Activated CD4-positive, alpha-beta T cell treated with anti-CD3 and anti-CD28 coated beads for 24 hours (primary cell): ENCODE measurements at places on chromosomes 1 and 21.

- DNase-seq = no peak
These were observed at the start of gene F11R for GRCh38 chr1:161020509-161021164. Gene F11R (minus strand): TSS chr1:161021152. CDS start chr1:161021073, 79 bp downstream.

DNA sequence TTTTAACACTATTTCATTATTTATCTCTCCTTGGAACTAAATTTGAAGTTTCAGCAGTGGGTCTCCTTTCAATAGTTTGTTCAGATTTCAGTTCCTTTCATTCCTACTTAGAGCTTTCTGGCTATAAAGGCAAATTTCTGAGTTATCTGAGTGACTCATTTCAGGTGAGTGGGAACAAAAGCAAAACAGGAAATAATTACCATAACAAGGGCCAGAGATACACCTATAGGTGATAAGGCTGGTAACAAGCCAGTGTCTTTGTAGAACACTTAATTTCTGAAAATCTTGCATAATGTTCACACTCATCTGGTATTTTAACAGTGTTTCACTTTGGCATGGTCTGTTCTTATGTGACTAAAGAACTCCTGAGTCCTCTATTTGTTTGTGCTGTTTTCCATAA is 64.5 kb upstream of the PRRC2C start:
- DNase-seq = no peak

- DNase-seq = no peak
These were observed 2.0 kb downstream of the UBE2Q1 start for GRCh38 chr1:154556422-154556821.

GRCh38 chr1:38991638-38992411 is 749 bp downstream of the AKIRIN1 start:
- DNase-seq = no peak

DNA sequence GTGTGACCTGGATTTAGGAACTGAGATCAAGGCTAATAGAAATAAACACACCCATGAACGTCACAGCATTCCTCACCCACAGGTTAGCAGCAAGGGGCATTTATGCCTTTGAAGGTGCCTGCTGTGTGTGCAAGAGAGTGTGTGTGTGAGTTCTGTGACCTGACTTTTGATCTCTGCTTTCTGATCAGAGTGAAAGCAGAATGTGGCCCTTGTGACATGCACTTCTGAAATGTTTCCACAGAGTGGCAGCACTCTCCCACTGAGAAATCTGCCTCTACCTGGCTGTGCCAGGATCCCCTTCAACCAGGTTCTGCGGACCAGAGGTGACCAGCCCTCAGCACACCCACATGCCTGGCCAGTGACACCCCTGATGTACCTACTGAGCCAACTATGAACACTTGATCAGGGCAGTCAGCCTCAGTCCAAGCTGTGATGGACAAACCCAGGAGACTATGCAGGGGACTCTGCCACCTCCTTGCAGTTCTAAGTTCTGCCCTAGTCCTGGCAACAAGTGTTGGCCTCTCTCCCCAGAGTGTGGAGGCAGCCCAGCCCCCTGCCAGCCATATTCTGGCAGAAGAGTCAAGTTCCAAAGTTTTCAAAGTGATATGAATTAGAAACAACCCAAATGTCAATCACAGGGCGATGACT is 41.0 kb downstream of the RXRG start:
- DNase-seq = peak; percentile 8

DNA sequence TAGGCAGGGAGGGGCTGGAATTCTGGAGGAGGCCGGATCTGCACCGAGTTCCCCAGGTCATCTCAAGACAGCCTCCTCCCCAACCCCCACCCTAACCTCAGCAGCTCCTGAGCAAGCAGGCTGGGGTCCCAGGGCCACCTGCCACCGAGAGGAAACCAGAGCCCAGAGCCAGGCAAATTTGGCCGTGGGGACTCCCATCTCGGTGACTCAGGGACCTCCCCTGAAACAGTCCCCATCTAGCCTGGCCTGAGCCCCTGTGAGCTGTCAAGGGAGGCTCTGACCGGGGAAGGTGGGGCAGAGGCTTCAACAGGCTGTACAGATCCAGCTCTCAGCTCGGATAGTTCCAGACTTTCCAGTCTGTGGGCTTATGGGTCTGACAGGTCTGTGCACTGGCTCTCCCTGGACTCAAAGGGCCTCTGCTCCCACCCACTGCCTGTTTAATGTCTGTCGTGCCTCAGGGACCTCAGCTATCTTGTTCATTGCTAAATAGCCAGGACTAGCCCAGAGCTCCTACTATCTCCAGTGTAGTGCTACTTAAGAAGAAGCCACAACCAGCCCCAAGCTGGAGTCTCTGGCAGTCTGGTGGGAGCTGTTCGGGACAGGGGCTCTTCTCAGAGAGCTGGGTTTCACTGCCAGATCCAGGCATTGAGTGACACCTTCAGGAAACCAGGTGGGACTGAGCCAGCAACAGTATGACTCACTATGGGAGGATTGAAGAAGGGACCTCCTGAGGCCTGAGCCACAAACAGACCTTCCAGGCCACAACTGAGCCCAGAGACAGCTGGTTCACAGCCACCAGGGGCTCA is 25.6 kb downstream of the MATN1 start:
- DNase-seq = no peak

DNA sequence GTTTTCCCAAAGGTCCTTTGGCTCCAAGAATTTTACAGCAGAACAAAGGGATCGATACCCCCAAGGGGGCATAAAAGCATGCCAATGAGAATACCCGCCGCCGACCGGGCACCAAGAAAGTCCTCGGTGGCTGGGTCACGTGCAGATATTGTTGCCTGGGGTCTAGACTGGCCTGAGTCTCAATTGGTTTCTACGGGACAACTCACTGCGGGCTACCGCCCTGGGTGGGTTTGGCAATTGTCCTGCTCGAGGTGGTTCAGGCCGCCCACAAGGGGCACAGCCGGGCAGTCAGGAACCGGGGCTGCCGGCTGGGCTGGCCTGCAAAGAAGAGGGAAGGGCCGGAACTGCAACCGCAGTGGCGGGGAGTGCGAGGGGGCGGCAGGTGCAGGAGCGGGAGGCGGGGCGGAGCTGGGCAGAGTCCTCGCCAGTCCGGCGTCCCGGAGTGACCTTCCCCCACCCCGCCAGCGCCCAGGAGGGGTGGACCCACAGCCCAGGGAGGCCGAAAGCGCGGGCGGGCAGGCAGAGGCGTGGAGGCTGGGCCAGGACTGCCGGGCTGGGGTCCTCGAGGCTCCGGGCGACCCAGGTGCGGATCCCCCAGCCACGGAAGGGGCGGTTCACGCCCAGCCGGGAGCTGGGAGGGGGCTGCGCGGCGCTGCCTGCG is 926 bp upstream of the ATP1B1 start:
- no peak for DNase-seq

- no peak for DNase-seq
These were observed 29.8 kb downstream of the COL6A1 start for GRCh38 chr21:46011267-46011967.

DNA sequence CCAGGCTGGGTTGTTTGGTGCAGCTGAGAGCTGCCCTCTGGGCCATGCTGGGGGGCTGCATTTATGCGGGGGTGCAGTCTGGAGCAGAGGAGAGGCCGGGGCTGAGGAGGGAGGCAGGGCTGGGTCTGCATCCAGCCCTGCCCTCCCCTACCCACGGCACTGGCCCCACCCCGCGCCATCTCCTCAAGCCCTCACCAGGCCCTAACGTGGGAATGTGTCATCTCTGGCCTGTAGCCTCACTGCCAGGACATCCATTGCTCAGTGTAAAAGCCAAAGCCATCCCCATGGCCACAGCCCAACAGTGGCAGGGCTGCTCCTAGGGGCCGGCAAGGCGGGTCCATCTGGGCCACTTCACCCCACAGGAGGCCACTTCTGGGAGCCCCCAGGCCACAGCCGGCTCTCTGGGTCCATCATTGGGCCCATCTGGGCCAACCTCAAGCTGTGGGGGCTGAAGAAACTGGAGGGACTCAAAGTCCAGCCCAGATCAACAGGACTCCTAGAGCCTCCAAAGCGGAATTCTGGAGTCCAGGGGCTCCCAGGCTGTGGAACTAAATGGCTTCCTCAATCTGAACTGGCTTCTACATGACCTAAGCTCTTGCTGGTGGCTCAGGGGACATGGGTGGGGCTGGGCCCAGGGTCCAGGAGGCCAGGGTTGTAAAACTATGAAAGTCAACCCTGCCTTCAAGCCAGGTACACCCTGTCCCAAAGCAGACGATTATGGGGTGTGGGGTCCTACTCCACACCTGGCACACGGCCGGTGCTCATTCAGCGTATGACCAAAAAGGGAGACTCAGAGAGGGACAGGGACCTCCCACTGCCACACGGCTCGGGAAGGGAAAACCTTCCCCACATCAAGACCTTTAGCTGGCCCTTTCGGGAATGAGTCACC is 32.6 kb downstream of the RUNX3 start:
- no peak for DNase-seq

GRCh38 chr21:35488946-35489345 is 439.8 kb upstream of the RUNX1 start:
- DNase-seq = no peak

DNA sequence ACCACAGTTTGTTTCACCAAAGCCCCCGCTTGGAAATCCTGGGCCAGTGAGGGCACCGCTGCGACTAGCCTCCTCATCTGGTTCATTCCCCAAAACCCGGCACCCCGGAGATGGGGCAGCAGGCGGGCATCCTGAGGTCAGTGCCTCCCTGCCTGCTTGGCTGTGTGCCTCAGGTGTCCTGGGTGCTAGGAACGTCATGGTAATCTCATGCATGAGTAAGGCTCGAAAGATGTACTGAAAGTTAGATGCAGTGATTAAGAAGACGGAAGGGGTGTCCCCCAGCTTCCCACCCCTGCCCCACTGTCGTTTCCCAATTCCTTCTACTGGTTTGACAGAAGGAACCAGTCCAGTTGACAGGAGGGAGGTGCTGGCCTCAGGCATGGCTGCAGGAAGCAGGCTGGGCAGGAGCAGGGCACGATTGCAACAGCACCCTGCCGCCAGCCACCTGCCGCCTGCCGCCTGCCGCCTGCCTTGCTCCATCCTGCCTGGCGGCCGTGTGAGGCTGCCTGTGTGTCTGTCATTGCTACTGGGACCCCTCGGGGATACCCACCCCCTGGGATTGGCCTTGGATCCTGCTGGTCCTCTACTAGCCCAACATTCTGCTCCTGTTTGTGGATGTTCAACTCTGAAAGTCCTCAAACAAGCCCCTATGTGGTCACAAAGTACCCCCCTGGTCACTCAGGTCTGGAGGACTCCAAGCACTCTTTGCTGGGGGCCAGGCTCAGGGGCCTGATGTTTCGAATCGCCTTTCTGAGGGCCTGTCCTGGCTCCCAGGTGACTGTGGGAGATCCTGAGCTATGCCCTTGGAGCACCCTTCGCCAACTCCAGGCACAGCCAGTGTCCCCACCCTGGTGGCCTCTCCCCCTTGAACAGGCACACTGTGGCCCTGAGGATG is 73.0 kb upstream of the IFFO2 start:
- DNase-seq = no peak

- no peak for DNase-seq
These were observed 46.0 kb downstream of the PKP1 start for GRCh38 chr1:201329286-201329685.

DNA sequence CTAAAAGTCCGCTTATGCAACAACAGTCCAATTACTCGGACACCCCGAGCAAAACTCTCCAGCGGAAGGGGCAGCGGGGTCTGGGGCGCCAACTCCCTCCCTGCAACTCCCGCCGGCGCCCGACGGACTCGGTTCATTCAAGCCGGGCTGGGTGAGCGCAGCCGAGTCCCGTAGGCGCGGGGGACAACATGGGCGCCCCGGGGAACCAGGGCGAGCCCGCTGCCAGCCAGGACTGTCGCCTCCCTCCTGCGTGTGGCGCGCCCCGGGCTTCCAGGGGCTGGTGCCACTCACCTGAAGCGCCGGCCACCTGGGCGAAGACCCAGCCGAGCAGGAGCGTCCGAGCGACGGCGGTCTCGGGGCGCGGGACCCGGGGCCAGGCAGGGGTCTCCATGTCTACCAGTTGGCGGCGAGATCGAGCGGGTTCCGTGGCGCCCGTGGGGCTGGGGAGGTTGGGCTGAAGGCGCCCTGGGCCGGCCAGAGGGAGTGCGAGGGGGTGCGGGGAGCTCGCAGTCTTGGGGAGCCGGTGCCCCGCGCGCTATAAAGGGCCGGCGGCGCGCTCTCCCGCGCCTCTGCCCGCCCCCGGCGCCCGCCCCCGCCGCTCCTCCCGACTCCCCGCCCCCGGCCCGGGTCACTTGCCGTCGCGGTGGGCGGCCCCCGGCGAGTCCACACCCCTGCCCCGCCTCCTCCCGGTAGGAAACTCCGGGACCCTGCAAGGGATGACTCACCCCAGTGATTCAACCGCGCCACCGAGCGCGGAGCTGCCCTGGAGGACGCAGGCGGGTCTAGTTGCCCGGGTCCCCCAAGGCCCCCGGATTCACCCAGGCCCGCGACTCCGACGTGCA is at the start of gene F3:
F3 (minus strand) TSS at position 514 of the 842 bp plus-strand sequence; CDS start at position 391, 123 bp downstream.
- DNase-seq = peak; percentile 80

DNA sequence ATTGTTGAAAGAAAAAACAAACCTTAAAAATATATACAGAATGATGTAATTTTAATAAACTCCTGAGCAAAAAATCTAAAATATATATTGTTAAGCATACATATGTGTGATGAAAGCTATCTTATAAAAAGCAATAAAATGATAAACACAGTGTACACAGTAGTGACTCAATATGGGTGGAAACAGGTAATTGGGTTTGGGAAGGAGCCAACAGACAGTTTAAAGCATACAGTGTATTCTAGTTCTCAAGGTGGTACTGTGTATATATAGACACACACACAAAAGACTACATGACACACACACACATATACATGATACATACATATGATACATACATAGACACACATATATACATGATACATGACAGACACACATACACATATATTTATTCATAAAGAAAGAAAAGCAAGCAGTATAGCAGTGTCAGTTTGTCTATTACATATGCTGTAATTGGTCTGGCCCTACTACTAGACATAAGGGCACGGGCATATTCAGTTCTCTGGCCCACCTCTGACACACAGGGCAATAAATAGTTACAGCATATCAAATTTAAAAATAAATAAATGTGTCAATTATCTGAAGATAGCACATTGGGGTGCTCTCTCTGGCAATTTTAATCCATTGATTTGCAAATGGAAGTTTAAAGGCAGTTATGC is 330.2 kb downstream of the S1PR1 start:
- DNase-seq = no peak

GRCh38 chr1:27656157-27656893 is 15.7 kb downstream of the IFI6 start:
- no peak for DNase-seq

GRCh38 chr1:229717786-229718576 is 91.9 kb downstream of the URB2 start:
- no peak for DNase-seq

- no peak for DNase-seq
These were observed 8.8 kb downstream of the GIPC2 start for GRCh38 chr1:78054559-78054958.

DNA sequence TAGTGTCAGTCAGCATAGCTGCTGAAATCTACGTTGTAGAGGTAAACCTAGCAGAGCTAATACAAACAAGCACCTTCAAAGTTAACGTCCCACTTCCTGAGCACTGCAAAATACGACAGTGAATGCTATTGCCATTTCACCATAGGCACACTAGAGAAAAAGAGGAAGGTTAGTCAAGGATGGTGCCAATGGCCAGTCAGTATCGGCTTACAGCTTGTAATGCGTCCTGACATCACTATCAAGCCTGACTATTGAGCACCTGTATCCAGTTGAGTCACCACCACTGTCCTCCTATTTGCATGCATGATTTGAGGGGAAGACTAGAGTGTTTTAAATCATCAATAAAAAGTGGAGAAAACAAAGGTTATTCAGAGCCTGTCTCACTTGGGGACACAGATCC is 34.4 kb downstream of the NUCKS1 start:
- no peak for DNase-seq

GRCh38 chr1:1074631-1075147 is 583 bp upstream of the RNF223 start:
- DNase-seq = no peak
